ENCODE measurements at places on chromosomes 13 and 19. TPM values are rescaled to one million over a fixed set of nuclear protein-coding genes. Genes with fewer than 3 reads are reported as not detected.

The MUC16 gene
- total RNA-seq = not detected

The SIAH3 gene
- total RNA-seq = 0.08 TPM

The TNPO2 gene
- total RNA-seq = 68.1 TPM

The PCSK4 gene
- total RNA-seq = 8.4 TPM

The SAE1 gene
- total RNA-seq = 134 TPM

The RXFP2 gene
- total RNA-seq = not detected

DNA sequence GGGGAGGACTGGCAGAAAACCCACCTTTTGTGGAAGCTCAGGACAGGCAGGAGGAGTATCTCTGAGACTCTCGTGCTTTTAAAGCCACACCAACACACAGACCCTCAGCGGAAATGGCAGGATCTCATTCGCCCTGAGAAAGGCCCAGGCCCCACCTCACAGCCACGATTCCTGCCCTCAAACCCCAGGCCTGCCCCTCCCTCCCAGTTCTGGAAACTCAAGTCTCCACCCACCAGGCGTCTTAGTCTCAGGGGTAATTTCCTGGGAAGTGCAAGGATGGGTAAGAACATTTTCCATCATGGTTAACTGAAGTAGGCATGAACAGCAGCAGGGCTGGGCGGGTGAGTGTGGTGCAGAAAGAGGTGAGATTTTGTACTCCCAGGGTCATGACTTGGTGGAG lies 8.0 kb upstream of the PDE4C start:
- no peak for DNase-seq

DNA sequence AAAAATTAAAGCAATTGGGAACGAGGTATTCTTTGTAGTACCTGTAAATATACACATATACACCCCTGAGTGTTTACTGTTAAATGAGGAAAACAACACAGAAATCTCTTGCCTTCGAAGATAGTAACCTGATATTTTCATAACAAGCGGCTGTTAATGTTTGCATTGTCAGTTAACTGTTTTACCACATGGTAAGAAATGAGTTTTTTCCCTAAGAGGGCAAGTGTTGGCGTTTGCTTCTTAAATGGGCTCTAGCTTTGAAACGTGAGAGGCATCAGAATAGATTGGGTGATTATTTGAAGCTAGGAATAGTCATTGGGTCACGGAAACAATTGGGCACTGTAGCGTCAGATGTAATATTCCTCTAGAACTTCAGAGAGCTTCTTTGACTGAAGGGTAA lies 22.0 kb upstream of the UPF3A start:
- no peak for DNase-seq

DNA sequence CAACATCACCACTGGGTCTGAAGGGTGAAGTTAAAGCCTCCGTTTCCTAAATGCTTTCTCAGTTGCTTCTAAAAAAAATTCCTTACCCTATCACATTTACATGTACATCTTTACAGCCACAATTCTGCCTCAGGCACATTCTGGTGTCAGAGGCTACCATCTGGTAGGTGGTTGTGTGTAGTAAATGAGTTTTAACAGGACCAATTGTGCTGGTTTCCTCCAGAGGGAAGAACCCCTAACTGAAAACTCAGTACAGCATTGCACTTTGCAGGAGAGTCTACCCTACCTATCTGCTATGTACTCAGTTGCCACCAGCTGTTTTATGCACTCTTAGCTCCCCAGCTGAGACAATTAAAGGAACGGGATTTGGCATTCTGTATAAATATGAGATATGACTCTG lies 1576.5 kb downstream of the PCDH9 start:
- DNase-seq = no peak

DNA sequence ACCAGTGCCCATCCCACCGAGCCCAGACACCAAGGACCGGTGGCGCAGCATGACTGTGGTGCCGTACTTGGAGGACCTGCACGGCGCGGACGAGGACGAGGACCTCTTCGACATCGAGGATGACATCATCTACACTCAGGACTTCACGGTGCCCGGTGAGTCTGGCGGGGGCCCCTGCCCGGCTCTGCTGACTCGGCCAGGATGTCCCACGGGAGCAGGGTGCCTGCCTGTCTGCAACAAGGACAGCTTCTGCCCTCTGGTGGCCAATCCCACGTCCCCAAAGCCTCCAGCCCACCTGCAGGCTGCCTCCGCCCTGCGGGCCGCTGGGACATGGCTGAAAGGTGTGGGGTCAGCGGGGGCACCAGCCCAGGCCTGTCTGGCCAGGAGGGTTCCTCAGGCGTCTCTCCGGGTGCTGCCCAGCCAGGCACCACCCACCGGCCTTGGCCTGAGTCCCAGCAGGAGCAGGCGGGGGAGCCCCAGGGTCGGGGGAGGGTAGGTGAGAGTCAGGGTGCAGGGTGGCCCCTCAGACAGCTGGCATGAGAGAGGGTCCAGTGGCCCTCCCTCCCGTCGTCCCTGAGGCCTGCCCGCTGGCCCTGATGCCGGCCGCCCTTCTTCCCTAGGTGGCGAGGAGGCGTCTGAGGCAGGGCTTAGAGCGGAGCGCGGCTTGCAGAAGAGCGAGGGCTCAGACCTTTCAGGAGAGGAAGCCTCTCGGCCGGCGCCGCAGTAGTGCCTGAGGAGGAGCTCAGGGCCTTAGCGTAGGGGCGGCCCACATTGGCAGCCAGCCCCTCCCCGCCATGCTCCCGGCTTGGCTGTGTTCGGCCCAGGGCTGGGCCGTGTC lies 14.6 kb downstream of the CBARP start:
- DNase-seq = no peak

DNA sequence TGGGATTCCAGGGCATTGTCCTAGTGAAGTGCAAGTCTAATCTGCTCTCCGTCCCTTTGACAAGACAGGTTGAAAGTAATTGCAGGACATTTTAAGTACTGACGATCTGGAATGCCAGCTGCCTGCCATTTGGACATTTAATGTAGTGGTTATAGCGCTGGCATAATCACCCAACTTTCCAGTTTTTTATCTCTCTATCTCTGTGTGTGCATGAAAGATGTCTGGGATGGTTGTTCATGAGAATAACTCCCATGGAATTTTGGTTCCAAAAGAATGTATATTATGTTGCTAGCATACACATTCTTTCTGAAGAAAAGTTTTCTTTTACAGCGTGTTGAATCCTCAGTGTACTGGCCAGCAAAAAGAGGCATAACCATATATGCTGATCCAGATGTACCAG lies 53.6 kb downstream of the TDRD12 start:
- no peak for DNase-seq

GRCh38 chr13:51733374-51734298 lies 70.3 kb downstream of the DHRS12 start:
- no peak for DNase-seq

DNA sequence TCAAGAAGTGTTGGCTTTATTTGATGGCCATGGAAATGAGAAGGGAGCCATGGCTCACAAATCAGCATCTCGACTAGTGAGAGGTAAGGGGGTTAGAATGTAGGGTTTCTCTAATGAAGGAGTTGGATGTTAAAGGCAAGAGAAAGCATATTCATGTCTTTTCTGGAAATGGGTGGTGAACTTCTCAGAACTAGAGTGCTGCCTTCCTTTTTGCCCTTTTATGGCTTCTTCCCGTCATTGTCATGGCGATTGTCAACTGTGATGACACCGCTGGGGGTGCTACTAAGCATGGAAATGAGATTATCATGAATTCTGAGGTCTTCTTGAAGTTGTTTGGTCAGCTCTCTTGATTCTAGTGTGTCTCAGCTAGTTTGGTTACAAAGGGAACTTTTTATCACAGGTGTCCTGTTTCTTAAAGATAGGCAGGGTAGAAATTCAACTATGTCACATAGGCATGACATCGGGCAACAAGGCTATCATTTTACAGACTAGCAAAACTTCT lies 180.4 kb downstream of the LIG4 start:
- DNase-seq = no peak

DNA sequence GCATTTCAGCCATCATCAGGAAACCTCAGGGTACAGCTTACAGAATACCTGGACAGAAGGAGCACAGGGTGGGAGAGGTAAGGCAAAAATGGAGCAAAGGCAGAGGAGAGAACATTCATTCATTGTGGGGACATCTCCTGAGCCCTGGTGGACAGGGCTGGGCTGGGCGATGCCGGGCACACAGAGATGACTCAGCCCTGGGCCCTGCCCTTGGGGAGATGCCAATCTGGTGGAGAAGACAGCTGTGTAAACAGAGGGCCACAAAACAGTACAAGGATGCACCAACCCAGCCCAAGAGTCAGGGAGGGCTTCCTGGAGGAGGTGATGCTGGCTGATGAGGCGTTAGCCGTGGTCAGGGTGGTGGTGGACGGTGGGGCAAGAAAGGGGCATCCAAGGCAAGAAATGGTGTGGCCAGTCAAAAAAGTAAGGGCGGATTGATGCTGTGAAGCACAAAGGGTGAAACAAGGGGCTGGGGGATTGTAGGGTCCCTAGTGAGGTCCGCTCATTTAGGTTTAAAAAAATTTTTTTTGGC lies 3.6 kb upstream of the HAS1 start:
- DNase-seq = no peak

GRCh38 chr19:50963381-50963780 lies 6.0 kb downstream of the KLK6 start:
- DNase-seq = no peak

DNA sequence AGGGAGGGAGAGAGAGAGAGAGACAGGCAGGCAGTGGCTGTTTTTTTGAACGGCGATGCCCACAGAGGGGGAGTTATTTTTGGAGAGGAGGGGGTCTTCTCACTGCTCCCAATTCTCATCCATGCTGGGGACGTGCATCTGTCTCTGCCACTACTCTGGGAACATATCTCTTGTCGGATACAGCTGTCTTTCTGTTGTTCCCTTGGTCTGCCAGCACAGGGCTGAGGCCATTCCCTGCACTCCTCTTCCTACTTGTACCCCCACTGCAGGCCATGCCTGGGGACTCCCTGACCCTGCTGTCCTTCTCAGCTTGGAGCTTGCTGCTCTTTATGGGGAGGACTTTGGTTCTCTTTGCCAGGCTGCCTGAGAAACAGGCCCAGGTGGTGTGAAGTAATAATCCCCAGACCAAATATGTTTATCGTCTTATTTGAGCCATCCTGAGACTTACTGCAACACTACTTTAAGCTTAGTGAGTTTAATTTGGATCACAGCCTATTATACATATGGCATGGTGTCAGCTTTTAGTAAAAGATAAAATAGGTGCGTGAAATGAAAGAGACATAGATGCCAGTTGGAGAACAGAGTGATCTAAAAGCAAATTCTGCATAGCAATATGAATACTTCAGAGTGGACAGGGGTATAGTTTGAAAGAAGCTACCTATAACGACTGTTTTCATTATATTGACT lies 19.1 kb downstream of the LRCH1 start:
- no peak for DNase-seq

DNA sequence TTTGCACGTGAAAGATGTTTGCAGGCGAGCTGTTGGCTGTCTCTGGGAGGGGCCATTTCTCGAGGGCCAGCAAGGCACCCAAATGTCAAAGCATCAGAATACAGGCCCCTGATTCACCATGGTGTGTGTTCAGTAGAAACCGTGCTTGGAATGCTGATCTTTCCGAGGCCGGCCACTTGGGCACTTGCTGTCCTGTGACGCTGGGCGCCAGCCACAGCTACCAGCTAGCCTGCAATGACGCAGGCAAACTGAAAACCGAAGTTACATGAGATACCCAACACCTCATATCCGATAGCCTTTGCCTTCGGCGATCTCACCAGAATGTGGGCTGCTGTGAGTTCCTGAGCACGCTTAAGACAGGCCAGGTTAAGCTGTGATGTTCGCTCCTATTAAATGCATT lies 12.0 kb downstream of the THOP1 start:
- DNase-seq = no peak

DNA sequence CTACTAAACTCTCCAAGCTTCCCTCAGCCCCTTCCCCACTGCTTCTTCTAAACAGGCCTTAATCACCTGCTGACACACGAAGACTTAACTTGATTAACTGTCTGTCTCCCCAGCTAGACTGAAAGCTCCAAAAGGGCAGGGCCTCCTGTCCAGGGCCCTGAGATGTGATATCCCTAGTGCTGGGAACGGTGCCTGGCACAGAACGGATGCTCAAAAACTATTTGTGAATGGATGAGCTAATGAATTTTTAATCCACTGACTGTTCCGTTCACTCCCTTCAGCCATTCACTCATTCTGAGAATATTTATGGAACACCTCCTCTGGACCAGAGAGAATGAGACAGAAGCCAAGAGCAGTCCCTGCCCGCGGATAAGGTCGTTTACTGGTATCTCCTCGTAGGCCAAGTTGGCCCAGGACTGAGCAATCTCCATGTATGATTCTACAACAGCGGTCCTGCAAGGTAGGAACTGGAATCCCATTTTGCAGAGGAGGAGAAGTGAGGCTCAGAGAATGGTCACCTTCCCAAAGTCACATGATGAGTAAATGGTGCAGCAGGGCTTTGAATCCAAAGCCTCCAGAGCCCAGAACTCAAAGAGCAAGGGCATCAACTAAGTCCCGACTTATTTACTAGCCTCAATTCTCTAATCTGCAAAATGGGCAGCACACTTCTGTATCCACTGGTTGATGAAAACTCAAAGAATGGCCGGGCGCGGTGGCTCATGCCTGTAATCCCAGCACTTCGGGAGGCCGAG lies 3.4 kb downstream of the DMWD start:
- no peak for DNase-seq

DNA sequence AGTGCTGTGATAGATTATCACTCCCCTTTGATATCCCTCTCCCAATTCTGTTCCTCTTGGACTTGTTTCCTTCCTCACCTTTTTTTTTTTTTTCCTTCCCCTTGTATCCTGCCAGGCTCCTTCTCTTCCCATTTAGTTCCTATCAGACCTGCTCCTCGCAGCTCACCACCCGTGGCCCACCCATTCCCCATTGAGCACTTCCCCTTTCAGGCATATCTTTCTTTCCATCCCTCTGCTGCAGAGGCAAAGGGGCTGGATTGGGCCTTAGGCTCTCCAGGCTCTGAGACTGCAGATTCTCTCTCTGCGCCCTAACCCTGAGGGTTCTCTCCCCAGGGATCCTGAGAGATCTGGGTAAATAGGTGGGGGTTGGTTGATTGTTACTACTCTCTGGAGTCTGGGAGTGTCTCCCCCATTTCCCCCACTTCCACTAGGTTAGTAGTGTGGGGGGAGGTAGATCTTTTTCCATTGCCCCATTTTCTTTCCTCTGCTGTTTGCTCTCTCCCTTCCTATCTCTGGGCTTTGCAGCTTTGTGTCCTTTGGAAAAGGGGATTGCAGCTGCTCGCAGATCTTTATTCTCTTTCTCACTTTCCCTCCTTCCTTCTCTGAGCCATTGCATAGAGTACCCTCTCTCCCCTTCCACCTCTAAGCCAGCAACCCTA lies 2.3 kb downstream of the ARHGAP35 start:
- DNase-seq = no peak

GRCh38 chr19:12648088-12648487 lies 18.5 kb downstream of the MAN2B1 start:
- DNase-seq = no peak
